CD8-positive, alpha-beta memory T cell (primary cell): ENCODE measurements at places on chromosomes 2 and 18.

GRCh38 chr2:144240656-144241339 lies 279.1 kb downstream of the ZEB2 start:
- no peak for DNase-seq

DNA sequence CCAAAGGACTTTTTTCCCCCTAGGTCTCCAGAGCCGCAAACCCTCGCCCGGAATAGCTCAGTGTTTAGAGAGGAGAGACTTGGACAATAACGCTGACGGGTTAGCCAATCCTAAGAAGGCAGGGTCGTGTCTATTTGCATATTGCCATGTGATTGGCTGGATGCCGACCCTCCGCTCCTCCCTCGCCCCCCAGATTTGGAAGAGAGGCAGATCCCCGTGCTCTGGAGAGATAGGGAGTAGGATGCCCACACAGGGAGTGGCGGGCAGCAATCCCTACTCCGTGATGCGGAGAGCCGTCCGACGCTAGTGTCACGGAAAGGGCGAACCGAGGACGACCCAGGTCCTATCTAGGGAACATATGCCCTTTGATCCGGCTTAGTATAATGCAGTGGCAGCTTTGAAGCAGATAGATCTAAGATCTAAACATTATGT lies 1.4 kb downstream of the WNT6 start:
- DNase-seq, result peak; percentile 41

DNA sequence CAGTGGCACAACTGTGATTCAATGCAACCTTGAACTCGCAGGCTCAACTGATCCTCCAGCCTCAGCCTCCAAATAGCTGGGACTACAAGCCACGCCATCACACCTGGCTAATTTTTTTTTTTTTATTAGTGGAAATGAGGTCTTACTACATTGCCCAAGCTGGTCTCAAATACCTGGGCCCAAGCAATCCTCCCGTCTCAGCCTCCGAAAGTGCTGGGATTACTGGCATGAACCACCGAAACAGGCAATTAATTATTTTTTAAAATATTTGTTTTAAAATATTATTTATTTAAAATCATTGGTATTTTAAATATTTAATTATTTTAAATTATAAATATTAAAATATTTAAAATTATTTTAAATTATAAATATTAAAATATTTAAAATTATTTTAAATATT lies 24.5 kb downstream of the SRBD1 start:
- no peak for DNase-seq

DNA sequence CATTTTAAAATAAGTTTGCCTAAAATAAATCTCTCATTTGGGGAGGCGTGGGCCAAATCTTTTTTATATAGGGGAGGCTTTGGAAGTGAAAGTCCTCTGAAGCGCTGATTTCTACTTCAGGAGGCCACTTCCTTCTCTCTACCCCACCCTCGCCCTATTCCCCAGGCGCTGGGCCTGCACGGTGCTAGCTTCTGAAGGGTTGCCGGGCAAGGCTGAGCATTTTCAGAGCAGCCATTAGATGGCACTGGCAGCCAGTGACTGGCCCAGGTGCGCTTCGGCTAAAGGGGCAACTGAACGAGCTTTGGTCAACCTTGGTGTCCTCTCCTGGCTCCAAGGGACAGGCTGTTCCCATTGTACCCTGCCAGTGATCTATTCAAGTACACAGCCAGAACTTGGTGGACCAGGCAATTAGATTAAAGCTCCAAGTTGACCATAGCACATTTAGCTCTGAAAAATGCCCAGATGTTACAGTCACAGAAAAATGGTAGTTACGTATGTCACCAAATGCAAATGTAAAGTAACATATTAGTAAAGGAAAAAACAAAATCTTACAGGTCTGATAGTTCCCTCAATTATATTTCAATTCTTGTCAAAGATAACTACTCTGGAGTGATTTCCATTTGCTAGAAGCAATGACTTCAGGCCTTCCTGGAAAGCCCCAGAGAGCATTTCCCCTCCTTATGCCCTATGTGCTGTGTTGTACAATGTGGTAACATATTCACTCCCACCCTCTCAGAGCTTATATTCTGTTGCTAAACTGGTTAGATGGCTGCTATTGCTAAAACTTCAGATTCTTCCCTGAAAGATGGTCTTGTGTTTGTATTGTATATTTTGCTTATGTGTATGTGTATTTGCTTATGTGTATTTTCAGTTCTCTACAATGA lies 2.1 kb downstream of the POMC start:
- peak; percentile 31 for DNase-seq

- no peak for DNase-seq
These were observed 107.7 kb downstream of the HNMT start for GRCh38 chr2:138071720-138072719.

DNA sequence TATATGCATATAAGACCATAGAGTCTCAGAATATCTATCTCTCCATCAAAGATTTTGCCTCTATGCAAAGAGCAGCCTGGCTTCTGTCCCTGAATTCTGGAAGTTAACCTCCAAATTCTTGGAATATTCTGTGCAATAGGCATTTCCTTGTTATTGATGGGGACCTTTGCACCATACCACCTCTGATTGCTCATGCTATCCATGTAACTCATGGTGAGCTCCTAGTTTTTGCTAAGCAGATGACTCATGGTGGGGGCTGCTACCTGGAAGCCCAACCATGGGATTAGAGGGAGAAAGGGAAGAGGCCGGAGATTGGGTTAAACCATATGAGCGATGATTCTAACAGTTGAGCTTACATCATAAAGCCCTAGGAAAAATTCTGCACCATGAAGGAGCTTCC lies 310.2 kb upstream of the FIGN start:
- DNase-seq, result no peak

DNA sequence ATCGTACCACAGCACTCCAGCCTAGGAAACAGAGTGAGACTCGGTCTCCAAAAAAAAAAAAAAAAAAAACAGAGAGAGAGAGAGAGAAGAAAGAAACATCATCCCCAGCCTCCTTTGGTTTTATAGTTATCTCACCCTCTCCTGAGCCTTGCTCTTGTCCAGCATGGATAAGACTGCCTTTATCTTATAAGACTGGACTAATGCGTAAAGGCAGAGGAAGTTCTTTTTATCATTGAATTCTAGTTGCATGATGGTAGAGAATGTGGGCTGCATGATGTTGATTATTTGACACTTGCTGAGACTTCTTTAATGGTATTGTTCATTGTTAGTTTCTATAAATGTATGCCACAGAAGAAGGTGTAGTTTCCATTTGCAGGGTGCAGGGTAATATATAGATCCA lies 124.4 kb downstream of the ZBTB7C start:
- no peak for DNase-seq

DNA sequence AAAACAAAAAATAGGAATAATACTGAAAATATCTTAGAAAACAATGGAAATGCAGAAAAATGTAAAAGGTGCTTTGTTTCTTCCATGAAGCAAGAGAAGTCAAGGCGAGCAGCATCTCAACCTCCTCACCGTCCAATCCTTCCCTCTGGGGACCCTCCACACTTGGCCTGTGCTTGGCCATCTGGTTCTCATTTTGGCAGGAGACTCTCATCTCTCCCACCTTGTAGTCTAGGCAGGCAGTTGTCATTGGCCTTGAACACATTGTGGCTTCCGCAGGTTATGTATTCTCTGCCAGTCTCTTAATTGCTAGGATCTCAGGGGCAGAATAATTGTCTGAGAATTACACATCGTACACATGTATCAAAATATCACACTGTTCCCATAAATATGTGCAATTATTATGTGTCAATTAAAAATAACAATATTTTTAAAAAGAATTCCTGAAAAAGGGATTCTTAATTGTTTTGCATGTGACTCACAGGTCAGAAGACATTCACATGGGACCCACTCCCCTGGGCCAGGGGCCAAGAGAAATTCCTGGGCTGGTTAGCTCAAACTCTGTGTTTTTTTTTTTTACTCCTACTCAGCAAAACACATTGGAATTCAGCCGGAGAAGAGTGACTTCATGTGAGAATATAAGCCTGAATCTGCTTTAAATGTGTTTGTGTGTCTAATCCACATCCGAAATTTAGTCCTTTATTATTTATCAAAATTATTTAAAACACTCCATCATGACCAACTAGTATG lies 14.0 kb upstream of the ANKRD62 start:
- DNase-seq, result no peak

- DNase-seq, result no peak
These were observed 98.6 kb downstream of the NOL10 start for GRCh38 chr2:10591207-10591606.

DNA sequence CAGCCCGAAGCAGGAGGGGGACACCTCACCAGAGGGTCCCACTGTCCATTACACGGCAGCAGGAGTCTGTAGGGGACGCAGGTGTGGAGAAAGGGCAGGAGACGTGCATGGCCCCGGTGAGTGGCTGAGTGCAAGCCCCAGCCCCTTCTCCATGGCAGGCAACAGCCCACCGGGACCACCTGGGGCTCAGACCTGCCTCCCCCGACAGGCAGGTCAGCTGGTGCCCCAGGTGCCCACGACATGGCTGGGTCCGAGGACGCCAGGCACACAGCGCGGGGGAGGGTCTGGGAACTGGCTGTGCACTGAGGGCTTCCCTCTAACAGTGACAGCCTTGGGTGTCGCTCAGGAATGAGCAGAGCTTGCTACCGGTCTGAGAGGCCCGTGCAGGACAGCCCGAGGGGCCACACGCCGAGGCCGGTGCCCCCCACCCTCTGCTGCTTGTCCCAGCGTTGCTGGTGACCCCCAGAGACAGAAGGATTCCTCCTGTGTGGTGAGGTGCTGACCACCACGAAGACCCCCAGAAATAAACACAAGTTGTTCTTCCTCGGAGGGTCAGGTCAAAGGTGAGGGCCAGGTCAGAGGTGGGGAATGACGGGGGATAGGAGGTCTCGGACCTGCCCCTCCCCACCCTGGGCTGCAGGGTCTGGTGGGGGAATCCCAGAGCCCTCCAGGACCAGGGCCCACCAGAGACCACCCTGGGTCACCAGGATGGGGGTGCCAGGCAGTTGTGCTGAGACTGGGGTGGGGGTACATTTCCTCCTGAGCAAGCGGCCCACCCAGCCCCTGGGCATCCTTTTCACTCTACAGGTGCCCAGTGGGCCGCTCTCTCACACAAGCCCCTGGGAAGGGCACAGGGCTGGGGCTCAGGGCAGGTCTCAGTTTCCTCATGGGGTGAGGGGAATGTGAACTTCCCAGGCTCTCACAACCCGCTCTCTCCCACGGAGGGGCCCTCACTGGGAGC lies 50.6 kb downstream of the SLC66A2 start:
- peak; percentile 43 for DNase-seq

DNA sequence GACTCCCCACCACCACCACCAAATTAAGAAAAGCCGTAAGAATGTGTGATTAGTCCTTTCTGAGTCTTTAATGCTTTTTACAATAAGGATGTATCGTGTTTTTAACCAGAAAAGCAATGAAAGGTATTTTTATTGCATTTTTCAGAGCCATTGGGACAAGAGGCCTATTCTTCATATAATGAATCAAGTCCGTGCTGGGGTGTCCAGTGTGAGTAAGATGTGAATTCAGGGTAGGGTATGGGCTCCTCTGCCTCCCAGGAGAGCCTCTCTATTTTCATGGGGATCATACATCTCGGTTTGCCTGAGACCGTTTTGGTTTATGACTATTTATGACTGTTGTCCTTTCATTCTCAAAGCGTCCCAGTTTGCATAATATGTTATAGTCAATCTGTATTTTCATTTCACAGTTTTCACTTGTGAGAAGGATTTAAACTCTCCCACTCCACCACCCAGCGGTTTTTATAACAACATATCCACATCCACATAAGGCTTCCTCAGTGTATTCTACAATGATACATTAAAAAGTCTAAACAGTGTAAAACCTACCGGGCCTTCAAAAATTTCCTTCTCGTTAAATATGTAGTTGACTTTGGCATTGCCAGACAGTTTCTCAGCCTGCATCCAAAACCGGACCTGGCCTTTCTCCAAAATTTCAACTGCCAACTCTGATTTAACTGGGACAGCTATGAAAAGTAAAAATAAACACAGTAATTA lies 80.8 kb upstream of the LPIN2 start:
- DNase-seq, result no peak

DNA sequence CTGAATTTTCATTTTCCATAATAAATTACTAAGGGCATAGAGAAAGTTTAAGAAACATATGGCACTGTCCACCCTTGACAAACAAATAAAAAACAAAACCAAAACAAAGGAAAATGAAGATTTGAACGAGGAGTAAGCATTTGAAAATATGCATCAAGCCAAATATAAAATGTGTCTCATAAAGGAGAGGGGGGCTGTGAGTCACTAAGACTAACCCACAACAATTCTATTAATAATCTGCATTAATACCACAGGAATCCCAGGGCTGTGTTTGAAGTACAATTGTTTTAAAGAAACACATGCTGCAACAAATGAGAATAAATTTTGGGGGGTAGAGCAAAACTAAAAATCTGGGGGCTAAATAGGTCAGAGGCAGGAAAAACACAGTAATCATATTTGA lies 53.8 kb upstream of the STK17B start:
- no peak for DNase-seq
